Activated CD8-positive, alpha-beta memory T cell treated with anti-CD3 and anti-CD28 coated beads, Interleukin-2, amount 50 U/mL, for 48 hours (primary cell): ENCODE measurements at places on chromosomes 12 and 14.
A peak's percentile ranks its signal among the peaks of the same experiment; 100 is the strongest.

DNA sequence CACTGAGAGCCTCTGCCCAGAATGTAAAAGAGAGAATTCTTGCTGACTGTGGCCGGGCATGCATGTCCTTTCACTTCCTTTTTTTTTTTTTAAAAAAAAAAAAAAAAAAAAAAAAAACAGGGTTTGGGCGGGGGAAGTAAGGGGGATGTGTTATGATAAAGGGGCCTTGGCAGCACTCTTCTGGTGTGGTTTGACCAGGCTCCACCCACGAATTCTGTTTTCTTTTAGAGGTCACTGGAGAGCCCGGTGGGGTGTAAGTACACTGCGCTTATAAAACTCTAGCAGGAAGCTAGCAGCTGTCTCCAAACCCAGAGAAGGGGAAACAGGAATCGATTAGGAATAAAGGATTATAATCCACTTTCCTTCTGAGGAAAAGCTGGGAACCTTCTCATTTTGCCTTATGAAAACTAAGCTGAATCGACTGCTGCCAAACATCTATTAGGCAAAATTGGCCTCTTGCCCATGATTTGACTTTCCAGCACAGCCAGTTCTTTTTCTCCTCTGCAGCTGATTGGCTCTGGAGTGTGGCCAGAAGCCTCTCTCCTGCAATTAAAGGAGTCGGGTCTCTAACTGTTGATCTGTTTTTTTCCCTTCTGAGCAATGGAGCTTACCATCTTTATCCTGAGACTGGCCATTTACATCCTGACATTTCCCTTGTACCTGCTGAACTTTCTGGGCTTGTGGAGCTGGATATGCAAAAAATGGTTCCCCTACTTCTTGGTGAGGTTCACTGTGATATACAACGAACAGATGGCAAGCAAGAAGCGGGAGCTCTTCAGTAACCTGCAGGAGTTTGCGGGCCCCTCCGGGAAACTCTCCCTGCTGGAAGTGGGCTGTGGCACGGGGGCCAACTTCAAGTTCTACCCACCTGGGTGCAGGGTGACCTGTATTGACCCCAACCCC, 27.7 kb upstream of the HIGD1C start:
- DNase-seq, result peak; percentile 57

DNA sequence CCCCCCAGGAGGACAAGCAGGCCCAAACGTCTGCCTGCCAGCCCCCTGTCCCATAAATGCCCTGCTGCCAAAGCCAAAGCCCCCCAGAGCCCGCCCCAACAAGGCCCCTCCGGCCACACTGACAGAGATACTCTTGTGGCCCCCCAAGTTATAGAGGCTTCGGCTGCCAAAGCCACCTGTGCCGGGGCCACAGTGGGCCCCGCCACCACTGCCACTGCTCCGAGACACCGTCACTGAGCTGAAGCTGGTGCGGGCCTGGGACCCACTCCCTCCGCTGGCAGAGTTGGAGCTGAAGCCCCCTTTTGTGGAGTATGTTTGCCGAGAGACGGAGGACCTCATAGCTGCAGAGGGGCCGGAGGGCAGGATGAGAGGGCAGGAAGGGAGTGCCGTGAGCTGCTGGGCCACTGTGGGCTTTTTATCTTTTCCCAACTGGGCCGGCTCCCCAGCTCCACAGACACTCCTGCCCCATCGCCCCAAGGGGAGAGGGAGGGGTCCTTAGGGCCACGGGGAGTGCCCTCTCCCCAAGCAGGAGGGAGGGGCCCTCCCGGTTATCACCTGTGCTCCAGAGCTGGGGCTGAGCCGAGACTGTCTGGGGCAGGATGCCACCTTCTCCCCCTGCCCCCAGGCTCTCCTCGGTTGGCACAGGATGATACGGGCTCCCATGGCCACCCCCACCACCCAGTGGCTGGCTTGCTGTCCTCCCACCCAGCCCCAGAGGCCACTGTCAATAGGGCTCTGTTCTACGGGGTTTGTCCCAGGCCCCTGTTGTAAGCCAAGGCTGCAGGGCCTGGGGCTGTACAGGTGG, at the start of gene KRT79:
TSS of gene KRT79 (minus strand) at position 390 of the 805 bp plus-strand sequence. CDS start at position 339, 51 bp downstream.
- no peak for DNase-seq

DNA sequence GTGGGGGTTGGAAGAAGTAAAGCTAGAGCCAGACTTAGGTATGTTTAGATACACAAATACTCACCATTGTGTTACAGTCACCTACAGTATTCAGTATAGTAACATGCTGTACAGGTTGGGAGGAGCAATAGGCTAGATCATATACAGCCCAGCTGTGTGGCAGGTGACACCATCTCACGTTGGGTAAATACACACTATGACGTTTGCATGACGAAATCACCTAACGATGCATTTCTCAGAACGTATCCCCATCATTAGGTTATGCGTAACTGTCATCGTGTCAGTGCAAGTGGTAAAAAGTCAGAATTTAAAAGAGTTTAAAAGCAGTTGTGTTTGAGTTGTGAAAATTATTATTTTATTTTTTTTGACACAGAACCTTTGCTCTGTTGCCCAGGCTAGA, 167.1 kb downstream of the APAF1 start:
- no peak for DNase-seq

GRCh38 chr14:77707355-77707723, 484 bp downstream of the ALKBH1 start:
- no peak for DNase-seq

DNA sequence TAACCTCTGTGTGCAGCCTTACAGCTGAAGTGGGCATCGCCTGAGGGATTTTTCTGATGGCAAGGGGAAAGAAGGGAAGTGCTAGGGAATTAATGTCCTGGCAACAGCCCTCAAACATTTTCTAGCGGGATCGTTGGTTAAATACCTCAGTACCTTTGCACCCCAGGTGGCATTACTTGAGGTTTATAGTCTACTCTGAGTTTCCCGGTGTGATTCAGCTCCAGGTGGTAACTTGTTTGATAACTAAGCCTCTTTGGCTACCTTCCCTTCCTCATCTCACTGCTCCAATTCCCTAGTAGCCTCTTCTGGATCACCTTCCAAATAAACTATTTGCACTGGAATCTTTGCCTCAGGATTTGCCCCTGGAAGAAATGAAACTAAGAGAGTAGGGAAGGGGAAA, 237.0 kb upstream of the SSTR1 start:
- DNase-seq, result no peak

GRCh38 chr12:67469666-67470065, 178.9 kb upstream of the DYRK2 start:
- no peak for DNase-seq

GRCh38 chr12:116881325-116881876, at the start of gene HRK:
Gene HRK, minus strand, starts transcription at chr12:116881441. Its CDS starts 134 bp downstream, at chr12:116881307.
- DNase-seq, result no peak

DNA sequence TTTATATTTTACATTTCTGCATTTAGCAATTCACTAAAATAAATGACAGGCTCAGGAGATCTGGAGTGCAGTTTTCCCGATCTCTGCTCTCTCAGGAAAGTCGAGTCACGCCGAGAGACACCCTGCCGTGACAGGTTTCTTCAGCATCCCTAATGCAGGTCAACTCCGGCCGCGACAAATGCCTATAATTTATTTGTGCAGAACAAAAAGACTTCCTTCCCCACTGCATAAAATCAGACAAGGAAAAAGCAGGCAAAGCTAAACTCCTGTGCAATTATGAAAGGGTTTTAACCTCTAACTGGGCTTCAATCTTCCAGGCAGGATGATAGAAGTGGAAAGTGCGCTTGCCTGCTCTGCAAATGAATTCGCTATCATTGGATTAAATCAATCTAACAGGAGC, 28.1 kb downstream of the SPRING1 start:
- no peak for DNase-seq
